ENCODE measurements at places on chromosomes 12 and 14. TPM values are rescaled to one million over a fixed set of nuclear protein-coding genes. Genes with fewer than 3 reads are reported as not detected.

DNA sequence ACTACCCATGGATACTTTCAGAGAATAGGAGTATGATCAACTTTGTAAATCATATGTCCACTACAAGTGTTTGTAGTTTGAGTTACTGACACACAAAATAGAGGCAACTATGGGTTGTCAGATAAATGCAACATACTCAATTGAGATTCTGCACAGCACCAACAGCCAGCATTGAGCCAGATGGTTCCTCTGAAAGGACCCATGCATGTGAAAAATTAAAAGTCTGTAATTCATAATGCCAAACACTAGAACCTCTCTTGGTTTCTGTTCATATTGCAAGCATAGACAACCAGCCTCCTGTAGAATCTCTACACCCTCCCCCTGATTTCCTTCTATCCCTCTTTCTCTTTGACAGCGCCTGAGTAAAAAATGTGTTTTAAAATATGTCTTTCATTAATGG is 831.0 kb downstream of the C12orf50 start:
- no peak for DNase-seq

- no peak for DNase-seq
Measured at GRCh38 chr12:32819424-32819823, 63.7 kb upstream of the YARS2 start.

GRCh38 chr14:79515158-79515557 is 696.1 kb downstream of the DIO2 start:
- DNase-seq = no peak

Gene ADCY6
- 40.6 TPM for polyA plus RNA-seq

GRCh38 chr14:35050652-35051051 is 4.6 kb downstream of the FAM177A1 start:
- DNase-seq = no peak

GRCh38 chr14:30211326-30211725 is 283.7 kb upstream of the PRKD1 start:
- no peak for DNase-seq

Gene MMP19
- 3.8 TPM for polyA plus RNA-seq

- DNase-seq = no peak
Measured at GRCh38 chr12:105220150-105220928, 15.6 kb downstream of the APPL2 start.

GRCh38 chr14:40447017-40447416 is 1014.8 kb upstream of the FBXO33 start:
- DNase-seq = no peak

Gene GPR68
- polyA plus RNA-seq = 0.75 TPM

Gene OAS2
- 2.8 TPM for polyA plus RNA-seq

- no peak for DNase-seq
Measured at GRCh38 chr12:65051218-65051617, 69.9 kb downstream of the WIF1 start.

Gene MRPS35
- 45.2 TPM for polyA plus RNA-seq

Gene SDSL
- polyA plus RNA-seq = 2.3 TPM

- no peak for DNase-seq
Measured at GRCh38 chr14:89920056-89920455, 34.5 kb downstream of the EFCAB11 start.

- DNase-seq = no peak
Measured at GRCh38 chr12:112798048-112798760, 6.7 kb downstream of the RPH3A start.

GRCh38 chr12:5499566-5500330 is 67.8 kb downstream of the NTF3 start:
- DNase-seq = no peak

DNA sequence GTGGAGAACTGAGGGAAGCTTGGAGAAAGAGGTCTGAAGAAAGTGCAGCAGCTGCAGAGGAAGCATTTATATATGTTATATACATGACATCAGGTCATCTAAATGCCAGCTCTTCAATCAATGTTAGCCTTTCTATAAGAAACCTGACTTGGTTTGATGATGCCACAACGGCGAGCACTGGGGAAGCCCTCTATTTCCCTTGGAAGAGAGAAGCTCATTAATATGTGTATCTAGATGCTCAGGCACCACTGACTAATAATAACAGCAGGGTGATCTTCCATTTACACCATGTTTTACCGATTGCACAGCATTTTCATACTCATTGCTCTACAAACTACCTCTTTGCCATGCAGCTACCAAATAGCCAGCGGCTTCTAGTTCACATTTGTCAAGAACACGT is 811 bp downstream of the ACYP1 start:
- DNase-seq = no peak

GRCh38 chr14:104115691-104116287 is 22.6 kb upstream of the KIF26A start:
- no peak for DNase-seq

Gene CELA1
- polyA plus RNA-seq = not detected

DNA sequence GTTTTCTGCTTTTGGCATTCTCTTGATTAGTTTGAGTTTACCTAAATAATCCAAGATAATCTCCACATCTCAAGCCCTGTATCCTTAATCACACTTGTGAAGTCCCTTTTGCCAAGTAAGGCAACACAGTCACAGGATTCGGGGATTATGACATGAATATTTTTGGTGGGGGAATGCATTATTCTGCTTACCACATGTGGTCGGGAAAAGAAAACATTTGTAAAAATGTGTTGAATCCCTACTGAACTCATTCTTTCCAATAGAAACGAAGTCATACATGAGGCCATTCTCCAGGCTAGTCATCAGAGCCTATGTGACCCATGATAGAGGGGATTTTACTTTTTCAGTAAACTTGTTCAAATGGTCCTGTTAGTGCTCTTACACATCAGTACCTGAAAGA is 58.5 kb upstream of the PRICKLE1 start:
- no peak for DNase-seq

Gene HELB
- polyA plus RNA-seq = 3.0 TPM

DNA sequence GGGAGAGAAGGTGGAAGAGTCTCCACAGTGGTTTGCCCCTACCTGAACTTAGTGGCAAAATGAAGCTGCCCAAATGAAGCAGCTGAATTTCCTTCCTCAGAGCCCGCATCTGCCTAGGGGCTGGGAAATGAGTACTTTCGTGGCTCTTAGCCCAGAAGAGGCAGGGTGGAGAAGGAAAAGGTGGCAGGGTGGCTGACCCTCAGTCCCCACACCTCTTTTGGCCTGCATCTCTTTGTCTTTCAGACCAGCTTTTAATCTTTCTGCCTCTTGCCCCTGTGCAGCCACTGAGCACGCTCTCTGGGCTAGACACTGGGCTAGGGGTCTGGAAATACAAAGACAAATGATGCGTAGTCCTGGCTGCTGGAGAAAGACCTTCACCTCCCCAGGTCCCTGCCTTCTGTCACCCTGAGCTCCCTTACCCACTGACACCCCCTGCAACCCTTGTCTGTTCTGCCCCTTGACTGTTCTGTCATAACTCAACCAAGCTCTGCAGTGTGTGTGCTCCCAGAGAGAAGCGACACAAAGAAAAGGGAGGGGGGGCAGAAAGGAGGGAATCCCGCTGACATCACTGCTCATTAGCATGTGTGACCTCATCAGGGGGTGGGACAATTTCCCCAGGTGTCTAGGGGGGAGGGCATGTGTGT is 371 bp upstream of the REM2 start:
- DNase-seq = no peak

GRCh38 chr14:69046476-69046860 is 67.4 kb upstream of the ACTN1 start:
- DNase-seq = peak; percentile 86

DNA sequence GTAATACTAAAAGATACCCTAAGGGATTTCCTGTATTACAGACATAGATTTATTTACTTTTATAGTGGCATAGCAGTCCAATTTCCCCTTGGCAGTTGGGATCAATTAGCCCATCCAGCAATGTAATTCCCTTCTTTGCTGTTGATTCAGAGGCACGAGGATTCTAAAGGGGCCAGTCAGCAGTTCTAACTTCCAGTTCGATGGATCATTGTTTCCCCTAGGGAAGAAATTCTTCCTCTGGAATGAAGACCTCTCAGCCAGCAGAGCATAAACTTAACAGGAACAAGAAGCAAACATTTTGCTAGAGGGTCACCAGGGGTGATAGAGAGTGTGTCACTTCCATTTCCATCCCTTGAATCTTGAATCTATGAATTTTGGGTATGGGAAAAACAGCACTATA is 395.7 kb upstream of the NOVA1 start:
- peak; percentile 11 for DNase-seq

DNA sequence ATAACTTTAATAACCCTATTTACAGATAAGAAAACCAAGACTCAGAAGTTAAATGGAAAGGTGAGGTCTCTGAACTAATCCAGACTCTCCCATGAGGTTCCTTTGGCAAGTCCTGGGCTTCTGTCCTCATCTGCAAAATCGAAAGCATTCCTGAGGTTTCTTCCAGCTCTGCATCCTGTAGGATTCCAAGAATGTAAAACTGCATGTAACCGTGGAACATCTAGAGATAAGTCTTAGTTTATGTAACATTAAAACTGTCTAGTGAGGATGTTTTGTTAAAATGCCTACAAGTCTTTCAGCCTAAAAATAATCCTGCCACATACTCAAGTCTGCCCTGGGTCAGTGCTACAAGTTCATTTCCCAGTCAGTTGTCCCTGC is 7.3 kb upstream of the ITFG2 start:
- no peak for DNase-seq

- no peak for DNase-seq
Measured at GRCh38 chr12:117347588-117347987, 13.8 kb downstream of the NOS1 start.

GRCh38 chr12:12481631-12482030 is 81.0 kb downstream of the DUSP16 start:
- DNase-seq = no peak

Gene ZDHHC22
- 0.30 TPM for polyA plus RNA-seq

Gene SINHCAF
- polyA plus RNA-seq = 34.3 TPM

DNA sequence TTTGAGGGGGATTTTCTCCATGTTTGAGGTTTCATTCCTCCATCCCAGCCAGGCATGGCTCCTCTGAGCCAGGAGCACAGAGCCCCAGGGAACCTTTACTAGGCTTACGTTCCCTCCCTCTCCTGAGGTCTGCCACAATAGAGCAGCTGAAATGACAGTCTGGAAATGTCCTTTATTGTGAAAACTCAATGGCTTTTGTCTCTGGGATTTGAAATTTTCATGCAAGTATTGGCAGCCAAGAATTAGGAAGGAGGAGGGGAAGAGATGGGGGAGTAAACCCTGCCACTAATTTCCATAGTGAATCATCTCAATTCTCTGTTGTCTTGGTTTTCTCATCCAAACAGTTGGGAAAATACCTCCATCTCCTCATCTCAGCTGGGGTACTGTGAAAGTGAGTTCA is 2.6 kb upstream of the PLEKHG3 start:
- no peak for DNase-seq

DNA sequence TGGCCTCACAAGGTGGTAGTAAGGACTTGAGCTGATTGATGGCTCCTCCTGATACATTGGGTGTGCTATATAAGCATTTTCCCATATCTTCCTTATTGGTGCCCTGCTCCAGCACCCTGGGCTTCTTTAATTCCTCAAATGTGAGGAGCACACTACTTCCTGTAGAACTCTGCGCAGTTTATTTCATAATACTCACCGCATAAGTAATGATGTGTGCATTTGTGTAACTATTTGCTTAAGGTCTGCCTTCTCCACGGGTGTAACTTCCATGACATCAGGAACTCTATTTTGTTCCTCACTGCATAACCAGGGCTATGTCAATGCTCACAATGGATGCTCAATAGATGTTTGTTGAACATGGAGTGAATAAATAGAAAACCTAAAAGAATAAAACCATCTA is 392.2 kb downstream of the SEC23A start:
- DNase-seq = no peak

Gene TMEM263
- polyA plus RNA-seq = 56.7 TPM

DNA sequence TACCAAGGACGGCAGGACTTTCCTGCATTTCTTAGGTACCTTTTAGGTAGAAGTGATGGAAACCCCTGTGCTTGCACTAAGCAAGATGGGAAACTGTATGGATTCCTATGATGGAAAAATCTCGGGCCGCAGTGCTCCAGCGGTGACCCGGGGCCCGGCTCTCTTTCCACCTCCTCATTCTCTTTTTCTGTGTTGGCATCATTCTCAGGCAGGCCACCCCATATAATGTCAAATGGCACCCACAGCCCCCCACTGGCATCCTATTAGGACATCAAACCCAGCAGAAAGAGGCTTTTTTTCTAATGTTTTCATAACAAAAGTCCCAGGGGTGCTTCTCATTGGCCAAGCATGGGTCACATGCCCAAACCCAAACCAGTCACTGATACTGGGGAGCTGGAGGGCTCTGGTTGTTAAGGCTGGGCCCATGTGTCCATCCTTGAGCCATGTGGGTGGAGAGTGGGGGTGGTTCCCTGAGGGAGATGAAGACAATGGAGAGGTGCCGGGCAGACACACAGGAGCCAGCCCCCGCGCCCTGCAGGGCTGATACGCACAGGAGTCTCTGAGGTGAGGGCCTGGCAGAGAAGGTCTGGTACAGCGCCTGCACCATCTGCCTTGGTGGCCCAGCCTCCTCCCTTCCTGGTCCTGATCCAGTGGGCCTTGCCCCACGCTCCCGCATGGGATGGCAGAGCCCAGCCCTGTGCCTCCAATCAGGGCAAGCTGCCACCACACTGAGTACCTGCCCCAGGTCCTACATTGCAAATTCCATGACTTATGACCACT is 142.1 kb downstream of the CALM1 start:
- no peak for DNase-seq

- no peak for DNase-seq
Measured at GRCh38 chr12:115078990-115079389, 395.0 kb upstream of the TBX3 start.

GRCh38 chr12:104355630-104356029 is 52.1 kb downstream of the EID3 start:
- DNase-seq = no peak

- DNase-seq = no peak
Measured at GRCh38 chr12:109467978-109468676, 9.0 kb downstream of the KCTD10 start.

DNA sequence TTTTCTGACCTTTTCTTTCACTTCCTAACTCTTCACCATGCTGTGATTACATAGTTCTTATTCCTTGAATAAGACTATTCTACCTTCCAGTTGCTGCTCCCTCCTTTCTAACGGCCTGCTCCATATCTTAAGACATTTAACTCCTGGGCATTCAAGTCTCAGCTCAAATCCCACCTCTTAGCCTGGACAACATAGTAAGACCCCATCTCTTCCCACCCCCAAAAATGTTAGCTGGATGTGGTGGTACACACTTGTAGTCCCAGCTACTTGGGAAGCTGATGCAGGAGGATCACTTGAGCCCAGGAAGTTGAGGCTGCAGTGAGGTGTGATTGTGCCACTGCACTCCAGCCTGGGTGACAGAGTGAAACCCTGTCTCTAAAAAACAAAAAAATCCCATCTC is 10.9 kb downstream of the ERG28 start:
- DNase-seq = no peak

DNA sequence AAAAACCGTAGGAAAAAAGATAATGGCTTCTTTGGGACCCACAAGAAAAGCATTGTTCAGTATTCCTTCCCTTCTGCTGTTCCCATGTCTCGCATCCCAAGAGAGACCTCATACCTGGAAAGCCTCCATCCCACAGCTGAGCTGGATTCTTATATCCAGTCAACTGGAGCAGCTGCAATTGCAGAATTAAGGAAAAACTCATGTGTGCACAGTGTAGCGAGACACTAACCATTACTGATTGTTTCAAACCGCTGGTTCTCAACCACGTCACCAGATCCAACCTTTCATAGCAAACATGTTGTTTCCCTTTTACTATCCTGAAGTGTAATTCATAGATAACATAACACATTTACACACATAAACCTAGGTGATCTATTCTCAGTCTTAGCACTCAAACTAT is 5.5 kb upstream of the RNASE10 start:
- no peak for DNase-seq

Gene PTGDR
- polyA plus RNA-seq = 0.37 TPM
